ENCODE measurements at places on chromosomes 4 and X.

- no peak for DNase-seq
These were observed 24.4 kb downstream of the TLR6 start for GRCh38 chr4:38832206-38832605.

GRCh38 chr4:176833400-176834175 lies 40.9 kb upstream of the VEGFC start:
- no peak for DNase-seq

- no peak for DNase-seq
These were observed 57.7 kb downstream of the TRIM2 start for GRCh38 chr4:153261914-153262313.

DNA sequence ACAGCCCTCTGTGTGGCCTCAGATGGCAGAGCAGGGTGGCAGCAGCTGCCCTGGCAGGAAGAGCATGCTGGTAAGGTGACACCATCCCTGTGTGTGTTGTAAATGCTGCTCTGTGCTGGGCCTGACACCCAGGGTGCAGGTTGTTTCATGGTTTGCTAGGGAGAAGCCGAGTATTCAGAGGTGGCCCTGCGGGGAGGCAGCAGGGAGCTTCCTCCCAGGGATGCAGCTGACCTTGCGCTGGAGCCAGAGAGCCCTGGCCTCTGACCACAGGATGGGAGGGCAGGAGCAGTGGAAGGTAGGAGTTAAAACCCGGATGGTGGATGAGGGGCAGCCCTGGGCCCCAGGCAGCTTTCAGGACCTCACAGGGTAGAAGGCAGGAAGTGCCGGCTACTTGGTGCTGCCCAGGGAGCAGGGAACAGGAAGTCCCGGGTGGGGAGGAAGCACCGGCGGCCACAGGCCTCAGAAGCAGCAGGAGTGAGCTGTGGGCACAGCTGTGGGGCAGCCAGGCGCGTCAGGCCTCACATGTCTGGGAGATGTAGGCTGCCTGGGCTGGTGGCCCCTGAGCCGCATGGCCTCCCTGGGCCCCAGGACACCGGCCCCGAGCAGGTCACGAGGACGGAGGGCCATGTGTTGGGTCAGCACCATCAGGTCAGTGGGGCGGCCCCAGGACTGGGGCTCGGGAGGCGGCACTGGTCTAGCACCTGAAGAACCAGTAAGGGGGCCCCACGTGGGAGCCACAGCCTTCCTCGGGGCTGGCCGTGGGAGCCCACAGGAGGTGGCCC lies 19.1 kb downstream of the SH3BP2 start:
- DNase-seq: no peak

- DNase-seq: no peak
These were observed 278.3 kb downstream of the INPP4B start for GRCh38 chr4:142567620-142568451.

- no peak for DNase-seq
These were observed 12.2 kb upstream of the ODAM start for GRCh38 chr4:70183168-70183939.

DNA sequence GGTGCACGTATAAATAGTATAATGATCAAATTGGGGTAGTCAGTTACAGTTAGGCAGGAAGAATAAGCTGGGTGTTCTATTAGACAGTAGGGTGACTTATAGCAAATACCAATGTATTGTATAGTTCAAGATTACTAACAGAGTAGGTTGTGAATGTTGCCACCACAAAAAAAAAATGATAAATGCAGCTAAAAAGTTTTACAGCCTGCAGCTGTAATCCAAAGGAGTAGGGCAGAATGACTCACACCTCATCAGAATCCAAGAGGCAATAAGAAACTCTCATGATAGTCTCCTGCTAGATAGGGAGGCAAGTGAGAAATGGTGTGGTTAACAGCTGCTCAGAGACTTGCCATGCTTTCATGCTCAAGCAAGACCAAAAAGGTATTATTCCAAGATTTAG lies 19.6 kb upstream of the TCEAL4 start:
- no peak for DNase-seq

DNA sequence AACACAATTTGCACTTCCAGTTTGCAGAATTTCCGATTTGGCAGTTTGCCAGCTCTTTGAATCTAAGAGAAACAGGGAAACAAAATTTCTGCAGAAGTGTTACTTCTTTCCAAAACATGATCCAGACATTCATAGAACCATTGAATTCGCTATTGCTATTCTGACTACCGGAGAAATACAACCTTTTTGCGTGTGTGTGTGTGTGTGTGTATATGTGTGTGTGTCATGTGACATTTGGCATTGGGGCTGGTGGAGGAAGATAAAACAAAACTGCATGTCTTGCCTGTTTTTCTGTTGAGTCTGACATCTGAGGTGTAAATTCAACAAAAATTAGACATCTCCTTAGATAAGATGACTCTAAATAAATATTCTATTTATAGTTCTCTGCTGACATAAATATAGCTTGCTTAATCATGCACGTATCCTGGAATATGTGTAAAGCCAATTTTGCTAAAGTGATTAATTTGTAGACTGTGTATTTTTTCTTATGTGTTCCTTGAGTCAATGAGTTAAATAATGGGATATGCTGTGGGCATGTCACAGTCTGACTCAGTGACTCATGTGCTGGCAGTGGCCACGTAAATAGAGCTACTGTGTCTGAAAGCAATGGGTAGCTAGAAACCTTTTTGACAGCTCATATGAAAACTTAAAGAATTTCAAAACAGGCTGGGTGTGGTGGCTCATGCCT lies 98.9 kb downstream of the HPGD start:
- no peak for DNase-seq

DNA sequence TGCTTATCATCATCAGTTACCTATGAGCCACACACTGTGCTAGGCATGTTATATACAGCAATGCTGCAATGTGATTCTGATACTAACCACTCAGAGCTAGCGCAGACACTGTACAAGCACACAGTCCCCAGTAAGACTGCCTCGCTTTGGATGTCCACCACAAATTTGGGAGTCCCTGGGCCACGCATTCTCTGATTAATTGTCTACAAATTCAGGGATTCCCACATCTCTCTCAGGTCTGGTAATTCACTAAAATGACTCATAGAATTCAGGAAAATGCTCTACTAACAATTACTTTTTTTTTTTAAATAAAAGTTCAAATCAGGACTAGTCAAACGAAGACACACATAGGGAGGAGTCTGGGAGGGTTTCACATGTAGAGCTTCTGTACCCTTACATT lies 652.1 kb upstream of the AADAT start:
- DNase-seq: no peak

GRCh38 chrX:1389181-1389992 lies 2.5 kb downstream of the SLC25A6 start:
- DNase-seq: no peak

DNA sequence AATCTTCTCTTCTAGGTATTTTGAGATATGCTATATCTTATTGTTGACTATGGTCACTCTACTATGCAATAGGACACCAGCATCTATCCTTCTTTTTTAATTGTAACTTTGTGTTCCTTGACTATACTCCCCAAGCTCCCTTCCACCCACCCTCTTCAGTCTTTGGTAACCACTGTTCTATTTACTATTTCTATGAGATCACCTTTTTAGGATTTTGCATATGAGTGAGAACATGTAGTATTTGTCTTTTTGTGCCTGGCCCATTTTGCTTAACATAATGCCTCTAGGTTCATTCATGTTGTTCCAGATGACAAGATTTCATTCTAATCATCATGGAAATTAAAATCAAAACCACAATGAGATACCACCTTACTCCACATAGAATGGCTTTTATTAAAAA lies 63.3 kb upstream of the BANK1 start:
- no peak for DNase-seq

DNA sequence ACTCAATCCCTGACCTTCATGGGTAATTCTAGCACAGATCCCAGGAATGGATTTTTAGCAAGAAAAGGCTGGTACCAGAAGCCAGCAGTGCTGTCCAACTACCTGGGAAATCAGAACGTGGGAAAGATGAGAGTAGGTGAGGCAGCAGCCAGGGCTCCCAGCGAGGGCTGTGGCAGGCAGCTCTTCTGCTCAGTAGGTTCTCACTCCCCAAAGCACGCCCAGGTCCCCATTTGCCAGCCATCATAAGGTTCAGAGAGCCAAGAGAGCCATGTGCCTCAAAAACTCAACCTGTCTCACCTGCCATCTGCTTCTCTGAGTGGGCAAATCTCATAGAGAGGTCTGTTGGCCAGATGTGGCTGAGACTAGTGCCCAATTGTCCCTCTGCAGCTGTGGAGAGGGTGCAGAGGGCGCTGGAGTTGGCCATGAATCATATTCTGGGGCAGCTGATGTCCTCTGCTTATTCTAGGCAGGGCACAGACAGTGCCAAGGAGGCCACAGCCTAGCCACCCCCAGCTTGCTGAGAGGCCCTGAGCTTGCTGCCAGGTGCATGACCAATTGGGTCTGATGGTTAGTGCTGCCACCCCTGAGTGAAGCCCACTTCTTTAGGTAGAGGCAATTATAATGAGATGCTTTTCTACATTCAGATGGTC lies 81.7 kb upstream of the GATB start:
- DNase-seq: no peak

DNA sequence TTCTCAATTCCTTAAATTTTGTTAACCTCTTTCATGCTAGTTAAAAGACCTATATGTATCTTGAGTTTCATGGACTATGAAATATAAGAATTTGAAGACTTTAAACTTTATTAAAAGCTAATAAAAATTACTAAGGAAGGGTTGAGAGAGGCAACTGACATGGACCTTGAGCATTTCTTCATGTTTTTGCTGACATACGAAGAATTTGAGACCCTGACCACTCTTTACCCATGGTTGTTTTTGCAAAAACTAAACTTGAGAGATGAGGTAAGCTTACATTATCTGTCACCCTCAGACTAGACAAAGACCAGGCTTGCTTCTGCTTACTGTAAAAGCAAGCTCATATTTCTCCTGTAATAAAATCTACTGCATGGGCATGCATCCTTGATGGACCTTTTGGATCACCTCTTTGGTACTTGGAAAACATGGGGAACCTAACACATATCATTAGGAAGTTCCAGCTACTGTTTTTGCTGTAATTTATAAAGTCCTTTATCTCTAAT lies 338.2 kb upstream of the PABPC4L start:
- DNase-seq: no peak

DNA sequence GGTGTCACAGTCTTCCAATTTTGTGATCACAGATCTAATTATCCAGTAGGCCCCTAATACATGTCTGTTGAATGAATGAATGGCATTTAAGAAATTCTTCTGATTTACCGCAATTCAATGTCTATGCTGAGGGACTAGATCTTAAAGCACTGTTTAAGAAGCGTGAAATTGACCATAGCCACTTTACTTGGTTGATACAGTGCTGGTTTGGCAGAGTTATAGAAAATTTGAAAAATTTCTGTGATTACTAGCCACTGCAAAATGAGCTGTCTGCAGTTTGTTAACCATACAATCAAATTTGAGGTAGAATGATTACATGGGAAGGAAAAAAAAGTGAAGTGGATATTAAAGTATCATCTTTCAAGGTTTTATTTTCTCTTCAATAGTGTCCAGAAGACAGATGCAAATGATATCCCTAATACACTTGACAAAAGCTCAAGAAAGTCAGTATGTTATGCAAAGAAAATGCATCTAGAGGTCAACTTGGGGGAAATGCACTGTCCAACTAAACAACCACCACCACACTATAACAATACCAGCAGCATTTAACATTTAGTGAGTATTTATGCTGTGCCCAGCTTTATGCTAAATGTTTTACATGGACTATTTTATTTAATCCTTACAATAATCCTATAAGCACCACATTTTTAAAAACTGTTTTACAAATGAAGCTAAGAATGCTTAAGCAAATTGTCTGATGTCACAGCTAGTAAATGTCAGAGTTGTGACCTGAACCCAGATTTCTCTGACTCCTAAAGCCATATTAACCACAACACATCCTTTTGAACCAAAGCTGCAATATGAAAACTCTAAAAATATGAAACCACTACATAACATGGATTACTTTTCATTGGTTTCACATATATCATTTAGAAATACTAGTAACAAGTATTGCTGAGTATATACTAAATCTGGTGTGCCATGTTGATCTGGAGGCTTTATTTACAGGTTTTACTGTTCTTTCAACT lies 217.9 kb upstream of the MAB21L2 start:
- DNase-seq: no peak

- no peak for DNase-seq
These were observed 500.2 kb downstream of the IDS start for GRCh38 chrX:149004936-149005335.

DNA sequence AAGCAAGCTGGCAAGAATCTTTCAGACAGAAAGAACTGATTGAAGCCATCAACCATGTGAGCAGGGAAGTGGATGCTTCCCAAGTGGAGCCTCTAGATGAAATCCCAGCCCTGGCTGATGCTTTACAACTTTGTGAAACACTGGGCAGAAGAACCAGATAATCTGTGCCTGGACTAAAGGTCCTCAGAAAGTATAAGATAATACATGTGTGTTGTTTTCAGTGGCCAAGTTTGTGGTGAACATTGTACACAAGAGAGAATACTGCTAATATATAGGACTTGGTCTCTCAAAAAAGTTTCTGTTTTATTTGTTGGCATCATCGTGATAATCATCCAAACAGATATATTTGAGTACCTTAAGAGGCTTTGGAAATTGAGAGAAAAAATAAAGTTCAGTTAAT lies 1367.8 kb upstream of the IGFBP7 start:
- no peak for DNase-seq

DNA sequence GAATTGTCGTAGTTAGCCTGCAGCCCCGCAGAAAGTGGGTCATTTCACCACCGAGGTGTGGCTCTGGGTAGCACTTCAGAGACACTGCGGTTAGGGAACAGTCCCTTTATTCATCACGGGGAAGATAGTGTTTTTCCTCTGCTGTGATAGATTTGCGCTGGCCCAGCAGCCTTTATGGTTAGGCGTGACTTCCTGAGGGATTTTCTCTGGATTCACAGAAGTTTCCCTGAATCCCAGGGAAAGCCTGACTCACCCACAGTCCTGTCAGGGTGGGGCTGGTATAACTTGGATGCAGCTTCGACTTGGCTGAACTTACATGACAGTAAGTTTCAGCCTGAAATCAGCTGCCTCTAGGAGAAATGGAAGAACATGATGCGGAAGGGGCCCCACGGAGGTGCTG lies 196.3 kb upstream of the HHIP start:
- DNase-seq: no peak

DNA sequence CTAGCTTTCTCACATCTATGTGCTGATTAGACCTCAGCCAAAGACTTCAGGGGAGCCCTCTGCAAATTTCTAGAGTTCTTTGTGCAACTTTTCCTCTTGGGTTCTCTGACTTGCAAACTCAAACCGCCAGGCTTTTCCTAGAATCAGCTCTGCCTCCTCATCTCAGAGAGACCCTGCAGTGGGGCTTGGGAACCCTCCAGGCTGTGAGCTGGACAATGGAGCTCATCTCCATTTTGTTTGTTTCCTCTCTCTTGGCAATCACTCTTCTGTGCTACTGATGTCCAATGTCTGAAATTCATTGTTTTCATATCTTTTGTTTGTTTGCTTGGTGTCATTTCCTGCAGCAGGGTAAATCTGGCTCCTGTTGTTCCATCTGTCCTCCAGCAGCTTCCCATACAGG lies 33.0 kb downstream of the GYPB start:
- DNase-seq: no peak

- DNase-seq: no peak
These were observed 25.5 kb downstream of the IRF2 start for GRCh38 chr4:184448821-184449220.
